ENCODE measurements at places on chromosomes 4 and X.

DNA sequence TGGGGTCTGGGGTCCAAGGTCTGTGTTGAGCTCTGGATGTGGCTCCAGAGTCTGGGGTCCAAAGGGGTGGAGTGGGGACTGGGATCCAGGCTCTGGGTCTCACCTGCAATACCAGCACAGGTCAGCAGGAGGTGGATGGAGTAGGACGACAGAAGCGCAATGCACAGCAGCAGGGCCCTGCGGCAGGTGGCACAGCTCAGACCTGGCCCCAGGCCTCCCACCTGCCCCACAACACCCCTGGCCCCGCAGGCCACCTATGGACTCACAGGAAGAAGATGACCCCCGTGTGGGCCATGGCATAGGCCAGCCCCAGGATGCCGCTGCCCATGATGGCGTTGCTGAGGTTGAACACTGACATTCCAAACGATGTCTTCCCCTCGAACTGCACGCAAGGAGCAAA lies 3.4 kb downstream of the SLC38A5 start:
- DNase-seq, result no peak

- no peak for DNase-seq
These were observed 285.0 kb upstream of the BOD1L1 start for GRCh38 chr4:13912436-13912925.

- no peak for DNase-seq
These were observed 126.4 kb downstream of the SH3KBP1 start for GRCh38 chrX:19760841-19761512.

GRCh38 chr4:181661923-181662322 lies 581.3 kb upstream of the TENM3 start:
- DNase-seq, result no peak

- DNase-seq, result no peak
These were observed 119.0 kb upstream of the PDLIM3 start for GRCh38 chr4:185654311-185654710.

- peak; percentile 1 for DNase-seq
These were observed 33.8 kb downstream of the CEP44 start for GRCh38 chr4:174317531-174317930.

DNA sequence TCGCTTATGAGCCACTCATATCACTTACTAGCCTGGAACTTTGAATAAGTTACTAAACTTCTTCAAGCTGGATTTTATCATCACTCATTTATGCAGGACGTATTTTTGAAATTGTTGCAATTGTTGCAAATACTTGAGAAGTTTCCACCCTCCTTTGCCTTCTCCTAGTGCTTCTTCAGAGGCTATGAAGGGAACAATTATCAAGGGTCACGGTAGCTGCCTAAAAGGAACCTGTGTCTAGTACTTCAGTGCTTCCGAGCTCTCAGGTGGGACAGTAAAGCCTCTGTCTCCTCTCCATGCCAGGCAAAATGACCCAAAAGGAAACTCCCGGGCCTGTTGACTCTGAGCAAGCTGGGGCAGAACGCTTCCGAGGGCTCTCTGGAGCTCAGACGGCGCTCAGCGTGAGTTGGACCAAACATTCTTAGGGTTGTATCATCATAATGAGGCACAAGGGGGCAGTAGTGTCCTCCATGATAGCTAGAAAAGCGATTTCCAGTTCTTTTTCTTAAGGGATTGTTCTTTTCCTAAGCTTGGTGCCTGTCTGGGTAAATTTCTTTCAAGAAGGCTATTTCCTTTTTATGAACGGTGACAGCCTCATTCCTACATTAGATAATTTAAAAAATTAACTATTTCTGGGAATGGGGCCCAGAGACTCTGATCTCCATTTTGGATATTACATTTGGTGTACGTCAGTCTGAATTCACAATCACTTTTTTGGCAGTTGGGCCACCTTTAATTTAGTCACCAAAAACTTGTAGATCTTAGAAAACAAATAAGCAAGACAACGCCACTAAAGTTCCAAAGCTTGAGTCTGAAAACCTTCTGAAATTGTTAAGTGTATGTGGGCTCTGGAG lies 73.1 kb downstream of the PACRGL start:
- peak; percentile 52 for DNase-seq
